ENCODE measurements at places on chromosomes 3 and 15. TPM values are rescaled to one million over a fixed set of nuclear protein-coding genes. Genes with fewer than 3 reads are reported as not detected.

The CCR4 gene
- 0.03 TPM for total RNA-seq

The HYAL1 gene
- total RNA-seq, result 0.54 TPM

The ANKRD34C gene
- total RNA-seq, result not detected

The ACTC1 gene
- 0.22 TPM for total RNA-seq

The ZNF80 gene
- not detected for total RNA-seq

The GPR149 gene
- not detected for total RNA-seq

The LEKR1 gene
- total RNA-seq, result 1.0 TPM

The TM4SF4 gene
- total RNA-seq, result 30.7 TPM

The TM6SF1 gene
- not detected for total RNA-seq

The CRABP1 gene
- 1.9 TPM for total RNA-seq

All from A549 treated with AZD2906 at 1 μM for 4 hours (cell line).